ENCODE measurements at places on chromosomes 13 and 19.

GRCh38 chr19:7506385-7507328 is 9.2 kb upstream of the ZNF358 start:
- H3K27ac ChIP-seq: no peak overlapping the region
- H3K4me3 ChIP-seq: no peak overlapping the region
- H3K27me3 ChIP-seq: peaks cover 6% of the 10 kb centered on the region
- H3K4me1 ChIP-seq: no peaks in the 10 kb centered on the region
- DNase-seq: no peak

GRCh38 chr13:98476106-98476505 is 100.8 kb downstream of the STK24 start:
- H3K36me3 ChIP-seq: peaks cover 25% of the 10 kb centered on the region
- peaks cover 41% of the 10 kb centered on the region for H3K4me1 ChIP-seq
- H3K27ac ChIP-seq: peak overlapping the region; percentile 84
- H3K4me3 ChIP-seq: no peak overlapping the region

DNA sequence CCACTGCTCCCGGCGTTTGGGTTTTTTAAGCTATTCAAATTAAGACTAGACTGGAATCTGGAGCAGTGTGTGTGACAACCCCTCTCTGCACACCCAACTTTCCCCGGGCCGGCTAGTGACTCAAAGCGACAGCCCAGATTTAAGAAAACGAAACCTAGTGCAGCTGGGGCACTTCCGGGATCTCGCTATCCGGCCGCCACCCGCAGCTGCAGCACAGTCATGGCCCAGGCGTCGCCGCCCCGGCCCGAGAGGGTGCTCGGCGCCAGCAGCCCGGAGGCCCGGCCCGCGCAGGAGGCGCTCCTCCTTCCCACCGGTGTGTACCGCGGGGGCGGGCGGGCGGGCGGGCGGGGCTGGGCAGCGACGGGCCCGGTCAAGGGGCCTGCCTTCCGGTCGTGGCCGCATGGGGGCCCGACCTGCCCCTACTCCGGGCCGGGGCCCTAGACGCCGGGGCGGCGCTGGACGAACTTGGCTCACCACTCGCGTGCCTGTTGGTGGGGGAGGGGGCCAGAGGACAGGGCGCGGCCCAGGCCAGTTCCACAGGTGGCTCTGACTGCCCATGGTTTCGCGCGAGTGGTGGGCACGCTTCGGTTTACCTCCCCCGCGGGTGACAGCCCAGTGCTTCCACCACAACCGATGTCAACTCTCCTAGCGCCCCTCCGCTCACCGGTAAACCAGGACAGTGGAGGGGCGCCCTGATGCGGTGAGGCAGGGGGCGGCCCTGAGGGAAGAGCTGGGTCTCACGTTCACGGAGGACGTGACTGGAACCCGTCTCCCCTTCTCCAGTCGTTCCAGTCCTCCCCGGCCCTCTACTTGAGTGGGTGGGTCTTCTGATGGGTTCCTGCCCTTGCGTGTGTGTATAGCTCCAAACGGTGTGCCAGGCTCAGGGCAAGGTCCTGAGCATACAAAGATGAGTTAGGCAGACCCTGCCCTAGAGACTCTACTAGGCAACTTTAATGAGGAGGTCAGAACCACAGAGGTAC is at the start of gene PHF11:
TSS of gene PHF11 (plus strand) at position 171 of the 980 bp plus-strand sequence. CDS start at position 220, 49 bp downstream.
- H3K36me3 ChIP-seq: peaks cover 4% of the 10 kb centered on the region
- H3K4me3 ChIP-seq: peak within 1 kb of the TSS; percentile 90
- H3K27me3 ChIP-seq: no peaks in the 10 kb centered on the region
- peaks cover 5% of the 10 kb centered on the region for H3K4me1 ChIP-seq
- peak within 1 kb of the TSS; percentile 97 for H3K27ac ChIP-seq

DNA sequence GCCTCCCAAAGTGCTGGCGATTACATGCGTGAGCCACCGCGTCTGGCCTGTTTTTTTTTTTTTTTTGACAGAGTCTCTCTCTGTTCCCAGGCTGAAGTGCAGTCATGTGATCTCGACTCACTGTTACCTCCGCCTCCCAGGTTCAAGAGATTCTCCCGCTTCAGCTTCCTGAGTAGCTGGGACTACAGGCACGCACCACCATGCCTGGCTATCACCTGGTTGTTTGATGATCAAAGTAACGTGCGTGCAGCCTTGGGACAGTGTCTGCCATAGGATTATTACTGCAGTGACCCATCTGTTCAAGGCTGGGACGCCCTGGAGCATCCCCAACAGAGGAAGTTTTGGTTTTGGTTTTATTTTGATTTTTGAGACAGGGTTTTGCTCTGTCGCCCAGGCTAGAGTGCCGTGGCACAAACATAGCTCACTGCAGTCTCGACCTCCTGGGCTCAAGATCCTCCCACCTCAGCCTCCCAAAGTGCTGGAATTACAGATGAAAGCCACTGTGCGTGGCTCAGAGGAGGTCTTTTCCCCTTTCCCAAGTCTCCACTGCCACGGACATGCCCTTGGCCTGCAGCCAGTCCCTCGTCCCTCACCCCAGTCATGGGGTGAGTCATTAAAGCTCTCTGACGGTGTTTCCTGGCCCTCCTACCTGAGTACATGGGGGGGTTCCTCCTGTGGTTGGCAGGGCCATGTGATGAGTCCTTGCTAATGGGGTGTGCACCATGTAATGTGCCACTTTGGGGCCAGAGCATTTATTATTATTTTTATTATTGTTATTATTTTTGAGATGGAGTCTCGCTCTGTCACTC is 65.6 kb downstream of the IER2 start:
- DNase-seq: no peak
- no peak overlapping the region for H3K27ac ChIP-seq
- H3K36me3 ChIP-seq: no peaks in the 10 kb centered on the region
- no peaks in the 10 kb centered on the region for H3K4me1 ChIP-seq
- H3K27me3 ChIP-seq: no peaks in the 10 kb centered on the region

DNA sequence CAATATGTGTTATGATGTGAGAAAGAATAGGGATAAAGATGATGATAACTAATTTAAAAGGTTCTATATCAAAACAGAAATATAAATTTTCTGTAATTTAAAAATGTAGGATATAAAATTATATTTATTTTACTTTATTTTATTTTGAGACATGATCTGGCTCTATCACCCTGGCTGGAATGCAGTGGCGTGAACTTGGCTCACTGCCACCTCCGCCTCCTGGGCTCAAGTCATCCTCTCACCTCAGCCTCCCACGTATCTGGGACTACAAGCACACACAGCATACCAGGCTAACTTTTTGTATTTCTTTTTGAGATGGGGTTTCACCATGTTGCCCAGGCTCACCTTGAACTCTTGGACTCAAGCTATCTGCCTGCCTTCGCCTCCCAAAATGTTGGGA is 214.9 kb upstream of the SLITRK1 start:
- no peak for DNase-seq
- H3K36me3 ChIP-seq: no peaks in the 10 kb centered on the region
- no peak overlapping the region for H3K4me3 ChIP-seq
- no peaks in the 10 kb centered on the region for H3K27me3 ChIP-seq

- H3K27ac ChIP-seq: peak overlapping the region; percentile 99
- H3K4me3 ChIP-seq: no peak overlapping the region
- no peaks in the 10 kb centered on the region for H3K27me3 ChIP-seq
- no peak for DNase-seq
- peaks cover 10% of the 10 kb centered on the region for H3K36me3 ChIP-seq
- H3K4me1 ChIP-seq: peaks cover 42% of the 10 kb centered on the region
Measured at GRCh38 chr13:28753208-28753892, 34.6 kb upstream of the SLC46A3 start.

- DNase-seq: no peak
- no peak overlapping the region for H3K4me3 ChIP-seq
- H3K27me3 ChIP-seq: no peaks in the 10 kb centered on the region
- H3K36me3 ChIP-seq: peaks cover 11% of the 10 kb centered on the region
Measured at GRCh38 chr19:10769533-10770491, 51.9 kb downstream of the DNM2 start.

DNA sequence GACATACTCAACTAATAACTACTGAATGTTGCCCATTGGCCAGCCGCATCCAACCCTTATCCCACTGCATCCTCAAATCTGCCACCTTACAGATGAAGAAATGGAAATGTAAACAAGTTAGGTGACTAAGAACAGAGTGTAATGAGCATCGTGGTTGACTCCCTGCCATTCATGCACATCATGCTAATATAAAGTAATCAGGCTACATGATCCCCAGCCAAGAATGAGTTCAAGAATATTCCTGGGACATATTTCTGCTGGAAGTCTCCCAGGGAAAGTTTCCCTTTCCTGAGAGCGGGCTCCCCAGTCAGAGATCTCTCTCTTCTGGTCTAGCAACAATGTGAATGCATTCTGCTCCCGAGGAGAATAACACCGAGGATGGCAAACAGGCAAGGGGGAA is 55.9 kb upstream of the SERP2 start:
- H3K27ac ChIP-seq: no peak overlapping the region
- H3K4me1 ChIP-seq: no peaks in the 10 kb centered on the region
- peaks cover 3% of the 10 kb centered on the region for H3K36me3 ChIP-seq
- H3K27me3 ChIP-seq: peaks cover 22% of the 10 kb centered on the region
- no peak for DNase-seq
- H3K4me3 ChIP-seq: no peak overlapping the region

DNA sequence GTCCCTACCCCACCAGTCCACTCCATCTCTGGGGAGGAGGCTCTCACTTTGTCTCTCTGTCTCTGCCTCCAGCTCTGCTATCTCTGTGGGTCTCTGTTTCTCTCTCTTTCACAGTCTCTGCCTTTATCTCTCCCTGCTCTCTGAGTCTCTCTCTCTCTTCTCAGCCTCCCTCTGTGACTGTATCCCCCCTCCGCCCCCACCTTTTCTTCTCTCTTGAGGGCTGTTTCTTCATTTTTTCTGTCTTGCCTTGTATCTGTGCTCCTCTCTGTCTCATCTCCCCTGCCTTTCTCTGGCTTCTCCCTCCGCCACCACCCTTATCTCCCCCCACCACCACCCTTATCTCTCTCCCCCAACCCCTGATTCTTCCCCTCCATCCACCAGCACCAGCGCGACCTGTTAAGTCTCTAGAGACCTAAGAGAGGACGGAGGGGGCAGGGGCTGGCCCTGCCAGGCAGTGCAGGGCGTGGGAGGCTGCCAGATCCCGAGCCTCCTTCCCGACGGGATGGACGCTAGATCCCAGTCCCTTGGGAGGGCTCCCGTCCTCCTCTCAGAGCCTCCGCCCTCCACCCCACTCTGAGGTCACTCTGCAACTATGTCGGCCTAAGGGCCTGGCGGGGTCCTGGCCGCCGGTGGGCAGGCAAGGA is 1.0 kb downstream of the AXL start:
- H3K4me3 ChIP-seq: peak overlapping the region; percentile 85
- no peaks in the 10 kb centered on the region for H3K27me3 ChIP-seq
- no peak for DNase-seq
- H3K36me3 ChIP-seq: peaks cover 5% of the 10 kb centered on the region
- H3K27ac ChIP-seq: peak overlapping the region; percentile 90

GRCh38 chr13:27354379-27354778 is 70.0 kb upstream of the GTF3A start:
- DNase-seq: no peak
- no peak overlapping the region for H3K4me3 ChIP-seq
- H3K27me3 ChIP-seq: peaks cover 3% of the 10 kb centered on the region
- H3K4me1 ChIP-seq: peaks cover 4% of the 10 kb centered on the region

DNA sequence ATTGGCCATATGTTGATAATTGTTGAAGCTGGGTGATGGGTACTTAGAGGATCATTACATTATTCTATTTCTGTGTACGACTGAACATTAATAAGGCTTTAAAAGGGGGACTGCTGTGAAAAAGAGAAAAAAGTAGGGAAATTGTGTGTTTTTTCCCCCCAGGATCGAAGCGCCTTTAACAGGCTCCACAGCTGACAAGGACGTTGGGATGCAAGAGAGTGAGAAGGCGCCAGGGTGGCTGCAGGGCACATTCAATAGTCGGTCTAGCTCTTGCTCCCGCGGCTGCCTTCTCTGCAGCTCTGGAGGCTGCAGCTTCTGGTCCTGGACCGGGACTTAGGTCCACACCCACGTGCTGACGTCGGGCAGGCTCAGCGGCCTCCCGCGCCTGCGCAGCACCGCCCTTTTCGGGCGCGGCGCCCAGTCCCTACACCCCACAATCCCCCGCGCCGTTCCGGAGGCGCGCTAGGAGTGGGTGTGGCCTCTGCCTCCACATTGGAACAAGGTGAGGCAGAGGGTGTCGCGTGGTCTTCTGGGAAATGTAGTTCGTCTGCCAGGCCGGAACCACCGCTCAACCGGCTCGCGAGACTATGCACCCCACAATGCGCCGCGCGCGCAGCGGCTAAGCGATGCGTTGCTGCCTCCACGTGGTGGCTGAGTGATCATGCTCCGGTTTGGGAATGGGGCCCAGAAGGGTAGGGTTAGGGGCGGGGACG is 4.9 kb upstream of the LRFN3 start:
- peak overlapping the region; percentile 68 for H3K27ac ChIP-seq
- no peaks in the 10 kb centered on the region for H3K36me3 ChIP-seq
- H3K27me3 ChIP-seq: no peaks in the 10 kb centered on the region
- H3K4me3 ChIP-seq: peak overlapping the region; percentile 56

DNA sequence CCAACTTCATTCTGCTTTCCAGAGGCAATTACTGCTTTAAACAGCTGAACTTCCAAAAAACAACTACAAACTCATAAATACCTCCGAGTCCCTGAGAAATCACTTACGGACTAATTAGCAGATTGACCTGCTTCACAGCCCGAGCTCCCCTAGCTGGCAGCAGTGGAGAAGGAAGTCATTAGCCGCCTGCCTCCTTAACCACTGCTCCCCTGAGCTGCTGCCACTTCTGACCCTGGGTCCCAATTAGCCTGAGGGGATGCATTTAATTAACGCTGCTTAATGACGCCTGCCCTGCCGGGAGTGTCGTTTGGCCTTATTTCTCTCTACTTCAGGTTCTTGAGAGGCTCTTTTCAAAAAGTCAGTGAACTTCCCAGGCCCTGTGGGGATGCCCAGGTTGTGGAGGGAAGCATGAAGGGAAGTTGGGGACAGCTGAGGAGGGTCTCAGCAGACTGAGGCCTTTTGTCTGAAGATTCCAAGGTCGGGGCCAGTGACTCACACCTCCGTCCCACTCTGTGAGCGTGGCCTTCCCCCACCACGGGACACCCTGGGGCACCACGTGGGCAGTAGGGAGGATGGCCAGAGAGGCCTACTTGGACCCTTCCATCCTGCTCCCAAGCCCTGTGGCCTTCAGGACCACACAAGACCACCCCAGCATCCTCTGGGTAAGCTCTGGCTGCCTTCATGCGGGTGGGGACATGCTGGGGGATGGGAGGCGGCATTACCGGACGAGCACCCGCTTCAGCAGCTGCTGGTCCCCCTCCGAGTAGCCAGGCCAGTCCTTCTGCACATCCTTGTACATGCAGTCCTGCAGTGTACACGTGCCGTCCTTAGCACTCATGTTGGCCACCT is 19.8 kb upstream of the ISYNA1 start:
- H3K27me3 ChIP-seq: no peaks in the 10 kb centered on the region
- no peak overlapping the region for H3K27ac ChIP-seq
- H3K36me3 ChIP-seq: peaks cover 17% of the 10 kb centered on the region
- H3K4me1 ChIP-seq: no peaks in the 10 kb centered on the region
- H3K4me3 ChIP-seq: no peak overlapping the region

GRCh38 chr13:111919849-111920248 is 147.1 kb upstream of the SOX1 start:
- H3K27ac ChIP-seq: no peak overlapping the region
- H3K4me1 ChIP-seq: no peaks in the 10 kb centered on the region
- peaks cover 56% of the 10 kb centered on the region for H3K27me3 ChIP-seq
- no peaks in the 10 kb centered on the region for H3K36me3 ChIP-seq
- no peak for DNase-seq
